ENCODE measurements at places on chromosomes 1 and 21. TPM values are rescaled to one million over a fixed set of nuclear protein-coding genes. Genes with fewer than 3 reads are reported as not detected.
A peak's percentile ranks its signal among the peaks of the same experiment; 100 is the strongest.

Gene DPH5
- total RNA-seq = 44.1 TPM

- DNase-seq = no peak
These were observed 239.0 kb downstream of the TOMM20 start for GRCh38 chr1:234889643-234890042.

Gene HORMAD1
- total RNA-seq = 0.22 TPM

Gene OR14A16
- total RNA-seq = not detected

Gene RXRG
- not detected for total RNA-seq

- DNase-seq = no peak
These were observed 93.2 kb downstream of the ARHGEF10L start for GRCh38 chr1:17632541-17633184.

GRCh38 chr1:244970236-244970743 is 105.9 kb upstream of the HNRNPU start:
- peak; percentile 80 for DNase-seq

GRCh38 chr1:79133774-79134364 is 127.3 kb upstream of the ADGRL4 start:
- no peak for DNase-seq

DNA sequence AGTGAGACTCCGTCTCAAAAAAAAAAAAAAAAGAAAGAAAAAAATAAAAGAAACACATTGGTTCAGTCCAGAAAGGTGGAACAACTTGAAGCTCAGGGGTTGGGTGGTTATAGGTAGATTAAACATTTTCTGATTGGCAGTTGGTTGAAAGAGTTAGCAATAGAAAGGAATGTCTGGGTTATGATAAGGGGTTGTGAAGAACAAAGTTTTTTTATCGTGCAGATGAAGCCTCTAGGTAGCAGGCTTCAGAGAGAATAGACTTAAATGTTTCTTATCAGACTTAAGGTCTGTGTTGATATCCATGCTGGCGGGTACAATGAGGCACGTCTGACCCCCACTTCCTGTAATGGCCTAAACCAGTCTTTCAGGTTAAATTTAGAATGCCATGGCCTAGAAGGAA is 45.0 kb upstream of the PDE9A start:
- DNase-seq = no peak

GRCh38 chr1:7447093-7447492 is 324.0 kb upstream of the VAMP3 start:
- DNase-seq = no peak

GRCh38 chr1:167770127-167770526 is 48.3 kb downstream of the MPZL1 start:
- no peak for DNase-seq

Gene UBXN11
- total RNA-seq = 111 TPM

DNA sequence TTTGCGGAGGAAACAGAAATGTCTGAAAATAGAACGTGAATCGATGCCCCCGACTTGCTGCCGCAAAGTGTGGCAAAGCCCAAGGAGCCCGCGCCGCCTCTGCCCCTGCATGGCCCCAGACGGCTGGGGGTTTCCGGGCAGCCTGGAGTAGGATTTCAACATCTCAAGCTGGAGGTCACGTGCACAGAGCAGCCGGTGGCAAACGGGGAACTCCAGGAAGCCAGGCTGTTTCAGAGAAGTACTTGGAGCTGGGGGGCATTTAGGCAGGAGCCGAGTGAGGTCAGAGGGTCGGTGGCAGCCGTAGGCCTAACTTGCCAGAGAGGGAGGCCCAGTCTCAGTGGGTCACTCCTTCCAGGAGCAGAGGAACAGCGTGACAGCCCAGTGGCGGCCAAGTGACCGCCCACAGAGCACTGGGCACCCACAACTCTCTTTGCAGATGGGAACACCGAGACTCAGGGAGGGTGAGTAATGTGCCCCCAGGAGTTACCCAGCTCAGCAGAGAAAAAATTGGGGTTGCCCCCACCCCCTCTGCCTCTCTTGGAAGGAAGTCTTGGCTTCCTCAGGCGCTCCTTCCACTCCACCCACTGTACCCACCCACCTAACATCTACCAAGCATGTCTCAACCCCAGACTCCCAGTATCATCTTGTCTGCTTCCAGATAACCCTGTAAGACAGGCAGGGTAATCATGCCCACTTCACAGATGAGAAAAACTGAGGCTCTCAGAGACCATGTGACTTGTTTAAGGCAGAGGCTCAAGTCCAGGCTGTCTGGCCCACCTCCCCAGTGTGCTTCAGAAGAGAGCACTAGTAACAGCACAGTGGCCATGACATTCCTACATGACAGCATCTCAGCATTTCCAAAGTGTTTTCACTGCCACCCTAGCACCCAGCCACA is 179.4 kb downstream of the HIVEP3 start:
- no peak for DNase-seq

DNA sequence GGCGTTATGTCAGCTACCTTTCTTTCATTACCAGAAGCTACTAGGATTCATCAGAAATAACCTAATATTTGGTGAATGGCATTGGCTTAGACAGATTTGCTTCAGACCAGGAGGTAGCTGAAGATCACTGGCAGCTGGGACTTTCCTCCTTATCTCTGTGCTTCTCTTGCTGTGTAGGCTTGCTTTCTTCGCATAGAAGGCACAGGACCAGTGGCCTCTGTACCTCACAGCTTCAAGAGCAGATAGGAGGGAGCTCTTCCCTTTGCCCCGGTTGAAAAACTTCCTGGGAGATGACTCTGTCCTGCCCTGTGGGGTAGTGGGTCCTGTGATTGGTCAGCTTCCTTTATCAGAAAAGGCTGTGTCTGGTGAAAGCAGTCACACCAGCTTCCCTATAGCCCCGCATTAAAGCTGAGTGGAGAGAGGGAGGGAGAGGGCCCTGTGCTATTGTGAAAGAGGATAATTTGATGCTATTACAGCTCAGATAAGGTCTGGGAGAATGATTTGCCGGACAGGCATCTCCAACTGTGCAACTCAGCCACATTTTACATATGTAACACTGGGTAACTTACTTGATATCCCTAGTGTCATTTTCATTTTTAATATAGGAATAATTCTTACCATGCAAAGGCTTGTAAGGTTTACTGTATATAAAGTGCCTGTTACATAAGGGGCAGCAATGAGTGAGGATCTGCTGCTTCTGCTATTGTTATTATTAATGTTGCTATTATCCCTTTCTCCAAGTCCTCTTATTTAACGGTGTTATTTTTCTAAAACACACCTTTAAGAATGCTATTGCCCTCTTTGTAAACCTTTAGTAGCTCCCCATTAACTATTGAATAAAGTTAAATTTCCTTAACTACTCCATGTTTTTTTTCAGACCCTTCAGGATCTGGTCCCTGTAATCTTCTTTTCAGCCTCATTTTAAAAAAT is 31.6 kb downstream of the OSBPL9 start:
- DNase-seq = no peak

DNA sequence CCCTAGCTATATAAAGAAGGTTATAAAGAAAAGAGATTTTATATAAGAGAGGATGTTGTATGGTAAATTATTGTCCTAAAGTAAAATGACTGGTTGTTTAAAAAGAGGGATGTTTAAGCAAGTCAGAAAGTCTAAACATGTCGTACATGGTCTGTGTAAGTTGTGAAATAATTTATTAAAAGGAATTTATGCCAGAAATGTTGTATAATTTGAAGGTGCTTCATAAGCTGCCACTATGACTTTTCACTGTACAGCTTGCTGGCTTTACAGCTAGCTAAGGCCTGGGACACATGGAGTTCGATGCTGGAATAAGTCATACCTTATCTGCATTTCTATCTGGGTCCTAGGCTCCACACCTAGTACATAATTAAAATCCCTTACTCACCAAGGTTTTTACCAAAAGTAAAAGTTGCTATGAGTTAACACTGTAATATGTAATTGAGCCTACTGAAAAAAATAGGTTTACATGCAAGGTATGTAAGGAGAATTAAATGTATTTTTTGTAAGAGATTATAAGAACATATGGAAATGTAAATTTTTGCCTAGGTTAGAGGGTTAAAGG is 59.0 kb upstream of the EDEM3 start:
- peak; percentile 24 for DNase-seq

DNA sequence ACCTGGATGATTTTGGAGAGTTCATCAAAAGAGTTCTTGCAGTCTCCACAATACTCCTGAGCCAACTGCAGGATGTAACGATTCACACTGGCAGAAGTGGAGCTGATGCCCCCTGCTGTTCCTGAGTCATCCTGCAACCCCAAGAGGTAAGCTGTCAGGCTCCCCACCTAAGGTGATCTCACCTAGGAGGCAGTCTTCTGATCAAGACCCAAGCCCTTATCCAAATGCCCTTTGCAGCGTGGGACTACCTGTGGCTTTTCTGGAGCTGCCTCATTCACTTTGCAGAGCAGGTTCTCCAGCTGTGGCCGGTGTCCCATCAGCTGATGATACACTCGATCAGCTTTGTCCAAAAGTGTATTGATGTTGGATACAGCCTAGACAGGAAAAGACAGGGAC is 96.4 kb downstream of the UBR4 start:
- DNase-seq = peak; percentile 42

Gene SLC44A3
- not detected for total RNA-seq

- no peak for DNase-seq
These were observed 29.7 kb upstream of the PYHIN1 start for GRCh38 chr1:158901623-158902022.

Gene PDZK1
- total RNA-seq = 0.23 TPM

Gene FCRL1
- total RNA-seq = 98.3 TPM

- no peak for DNase-seq
These were observed 5.2 kb downstream of the SLAMF1 start for GRCh38 chr1:160641323-160642280.

Gene SERTAD4
- not detected for total RNA-seq

- peak; percentile 22 for DNase-seq
These were observed 55.1 kb downstream of the MACO1 start for GRCh38 chr1:25485536-25486411.

DNA sequence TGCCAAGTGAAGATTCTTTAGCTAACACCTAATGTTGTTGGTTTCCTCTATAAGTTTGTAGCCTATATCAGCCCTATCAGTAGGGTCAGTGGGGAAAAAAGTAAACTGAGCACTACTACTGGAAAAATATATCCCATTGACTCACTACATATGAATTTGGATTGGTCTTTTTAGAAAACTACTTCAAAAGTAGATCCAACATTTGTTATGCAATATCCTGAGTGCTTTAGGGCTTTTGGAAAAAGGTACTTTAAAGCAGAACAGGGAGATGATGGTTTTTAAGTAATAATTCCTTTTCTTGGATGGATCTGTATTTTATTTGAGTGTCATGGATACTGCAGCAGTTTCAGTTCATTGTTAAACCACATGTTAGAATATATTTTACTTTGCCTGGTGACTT is 7.1 kb downstream of the C1orf21 start:
- no peak for DNase-seq

Gene CACHD1
- not detected for total RNA-seq

Gene CD2
- total RNA-seq = not detected

Gene RGS16
- 22.5 TPM for total RNA-seq

Gene ZMYM4
- total RNA-seq = 43.8 TPM

- DNase-seq = no peak
These were observed 78.8 kb upstream of the PPM1J start for GRCh38 chr1:112793631-112794565.

DNA sequence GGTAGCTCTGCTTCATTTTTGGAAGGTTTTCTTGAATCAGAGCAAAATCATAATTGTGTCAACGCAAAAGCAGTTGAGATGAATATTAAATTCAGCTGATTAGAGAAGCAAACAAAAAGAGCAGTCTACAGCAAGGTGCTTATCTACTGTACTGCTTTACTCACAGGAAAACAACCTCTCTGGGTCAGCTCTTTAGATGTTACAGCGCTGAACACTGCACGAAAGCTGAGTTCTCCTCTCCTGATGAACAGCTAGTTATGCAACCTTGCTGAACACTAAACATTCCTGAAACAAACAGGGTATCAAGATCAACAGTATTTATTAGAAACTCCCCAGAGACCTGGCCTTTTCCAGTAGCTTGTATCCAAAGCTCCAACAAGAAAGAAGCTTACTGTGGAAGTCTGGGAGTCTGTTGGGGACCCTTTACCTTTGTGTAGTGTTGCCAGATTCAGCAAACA is 41.3 kb downstream of the TBCE start:
- DNase-seq = no peak

DNA sequence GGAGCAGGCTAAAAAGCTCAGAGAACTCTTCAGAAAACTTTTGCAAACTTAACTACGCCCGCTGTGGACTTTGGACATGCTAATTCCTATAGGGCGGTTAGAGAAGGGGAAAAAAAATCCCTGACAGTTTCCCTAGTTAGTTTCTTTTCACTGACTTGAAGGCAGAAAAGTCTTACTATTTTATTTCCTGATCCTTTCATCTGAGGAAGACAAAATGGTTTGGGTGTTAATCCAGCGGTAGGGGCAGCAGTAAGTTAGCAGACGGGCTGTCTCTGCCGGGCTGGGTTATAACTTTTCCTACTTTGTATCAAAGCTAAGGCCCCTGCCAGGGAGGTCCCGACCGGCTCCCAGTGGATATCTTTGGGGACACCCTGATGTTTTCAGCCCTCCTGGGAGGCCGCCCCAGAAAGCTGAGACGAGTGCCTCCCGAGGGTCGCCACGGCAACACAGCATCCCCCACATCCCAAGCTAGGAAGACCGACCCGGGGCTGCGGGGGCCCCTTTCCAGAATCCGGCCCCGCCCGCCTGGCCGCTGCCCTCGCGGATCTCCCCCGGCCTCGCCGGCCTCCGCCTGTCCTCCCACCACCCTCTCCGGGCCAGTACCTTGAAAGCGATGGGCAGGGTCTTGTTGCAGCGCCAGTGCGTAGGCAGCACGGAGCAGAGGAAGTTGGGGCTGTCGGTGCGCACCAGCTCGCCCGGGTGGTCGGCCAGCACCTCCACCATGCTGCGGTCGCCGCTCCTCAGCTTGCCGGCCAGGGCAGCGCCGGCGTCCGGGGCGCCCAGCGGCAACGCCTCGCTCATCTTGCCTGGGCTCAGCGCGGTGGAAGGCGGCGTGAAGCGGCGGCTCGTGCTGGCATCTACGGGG is 162.6 kb downstream of the RUNX1 start:
- no peak for DNase-seq

DNA sequence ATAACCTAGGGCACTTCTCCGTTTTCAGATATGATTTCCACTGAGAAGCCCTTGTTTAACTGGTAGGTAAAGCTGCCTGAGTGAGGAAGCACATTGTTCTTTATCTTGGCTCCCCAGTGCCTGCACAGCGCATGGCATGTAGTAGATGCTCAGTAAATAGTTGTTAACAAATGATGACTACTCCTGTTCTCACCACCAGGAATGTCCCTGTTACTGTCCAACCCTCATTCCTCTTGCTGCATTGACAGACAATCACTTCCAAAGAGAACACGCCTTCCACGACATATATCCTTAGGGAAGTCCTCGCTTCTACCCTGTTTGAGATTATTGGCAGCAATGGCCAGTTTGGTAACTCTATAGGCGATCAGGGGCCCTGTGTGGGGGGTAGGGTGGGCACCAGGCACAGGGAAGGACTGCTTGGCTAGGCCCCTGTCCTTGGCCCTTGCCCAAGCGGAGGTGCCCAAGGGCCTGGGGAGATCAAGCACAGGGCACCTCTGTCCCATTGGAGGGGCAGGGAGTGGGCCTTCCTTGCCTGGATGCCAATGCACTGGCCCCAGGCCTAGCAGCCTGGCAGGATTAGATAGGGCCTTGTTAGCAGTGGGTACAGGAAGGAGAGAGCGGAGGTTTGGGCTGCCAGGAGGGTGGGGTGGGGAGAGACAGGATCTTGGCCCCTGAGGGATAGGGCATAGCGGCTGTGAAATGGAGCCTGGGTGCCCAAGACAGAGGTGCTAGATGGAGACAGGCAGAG is 10.2 kb downstream of the NES start:
- no peak for DNase-seq

- peak; percentile 58 for DNase-seq
These were observed 15.7 kb downstream of the IFI6 start for GRCh38 chr1:27656157-27656893.
